Left lung (tissue), 14 donors: ENCODE measurements at places on chromosomes 1 and 21. TPM values are rescaled to one million over a fixed set of nuclear protein-coding genes. Genes with fewer than 3 reads are reported as not detected.

Gene ESRRG
- 0.63 TPM for total RNA-seq

Gene C1orf87
- 2.5 TPM for total RNA-seq

Gene BLACAT1
- 2.7 TPM for total RNA-seq

Gene CD48
- total RNA-seq: 35.5 TPM

Gene CELA2A
- not detected for total RNA-seq

Gene LIX1L
- 28.9 TPM for total RNA-seq

Gene KRTAP22-1
- total RNA-seq: not detected

Gene IGSF8
- 38.3 TPM for total RNA-seq

GRCh38 chr1:183093786-183094298 is 70.6 kb downstream of the LAMC1 start:
- DNase-seq: no peak

GRCh38 chr1:93728480-93729131 is 47.0 kb upstream of the BCAR3 start:
- no peak for DNase-seq

DNA sequence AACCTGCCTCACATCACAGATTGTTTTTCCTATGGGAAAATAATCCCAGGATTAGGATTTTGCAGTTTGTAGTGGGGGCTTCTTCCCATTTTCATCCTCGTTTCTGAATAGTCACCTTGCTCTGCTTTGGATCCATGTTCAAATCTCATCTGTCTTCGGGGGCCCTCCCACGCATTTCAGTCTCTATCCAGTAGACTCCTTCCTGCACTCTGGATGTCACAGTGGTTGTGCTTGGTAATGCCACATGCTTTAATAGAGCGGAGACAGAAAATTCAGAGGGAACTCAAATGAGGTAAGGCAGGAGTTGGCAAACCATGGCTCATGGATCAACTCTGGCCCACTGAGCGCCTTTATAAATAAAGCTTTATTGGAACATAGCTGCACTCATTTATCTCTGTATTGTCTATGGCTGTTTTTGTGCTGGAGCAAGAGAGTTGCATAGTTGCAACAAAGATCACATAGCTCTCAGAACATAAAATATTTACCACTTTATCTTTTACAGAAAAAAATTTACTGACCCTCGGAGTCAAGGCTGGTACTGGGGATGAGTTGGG is 101.0 kb downstream of the SPATA46 start:
- DNase-seq: no peak

- DNase-seq: no peak
Observed at GRCh38 chr1:95257758-95258157, 23.7 kb downstream of the RWDD3 start.

- no peak for DNase-seq
Observed at GRCh38 chr1:179589509-179589908, 2.1 kb upstream of the TDRD5 start.

- no peak for DNase-seq
Observed at GRCh38 chr21:41222247-41223068, 54.5 kb downstream of the BACE2 start.

- DNase-seq: no peak
Observed at GRCh38 chr1:116302281-116302680, 70.8 kb upstream of the ATP1A1 start.

GRCh38 chr1:204491655-204492054 is 3.0 kb downstream of the PIK3C2B start:
- DNase-seq: no peak

GRCh38 chr1:170296642-170297041 is 150.9 kb downstream of the NTMT2 start:
- no peak for DNase-seq

DNA sequence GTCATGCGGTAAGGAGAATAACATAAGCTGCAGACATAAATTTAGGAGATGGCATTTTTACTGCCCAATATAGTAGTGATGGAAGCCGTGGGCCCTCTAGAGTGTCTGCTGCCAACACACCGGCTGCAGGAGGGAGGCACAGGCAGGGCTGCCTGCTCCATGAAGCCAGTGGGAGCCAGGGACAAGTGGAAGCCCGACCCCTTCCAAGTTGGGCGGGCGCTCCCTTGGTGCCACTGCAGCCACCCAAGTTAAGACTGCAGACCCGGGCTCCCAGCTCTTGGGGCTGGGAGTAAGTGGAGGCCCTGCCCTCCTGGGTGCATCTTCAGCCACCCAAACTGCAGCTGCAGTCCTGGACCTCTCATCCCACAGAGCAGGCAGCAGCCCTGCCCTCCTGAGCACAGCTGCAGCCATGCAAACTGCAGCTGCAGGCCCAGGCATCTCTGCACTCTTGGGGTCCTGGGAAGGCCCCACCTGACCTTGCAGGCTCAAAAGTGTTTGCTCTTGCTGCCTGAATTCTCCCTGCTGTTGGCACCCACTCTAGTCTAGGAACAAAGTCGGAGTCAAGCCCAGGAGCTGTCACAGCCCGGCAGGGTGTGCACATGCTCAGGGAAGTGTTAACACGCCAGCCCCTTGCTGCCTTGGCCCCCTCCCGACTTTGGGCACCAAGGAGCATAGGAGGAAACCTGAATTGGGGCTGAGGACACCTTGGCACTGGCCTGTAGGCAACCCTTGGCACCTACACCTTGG is 437.2 kb upstream of the PRMT6 start:
- no peak for DNase-seq

DNA sequence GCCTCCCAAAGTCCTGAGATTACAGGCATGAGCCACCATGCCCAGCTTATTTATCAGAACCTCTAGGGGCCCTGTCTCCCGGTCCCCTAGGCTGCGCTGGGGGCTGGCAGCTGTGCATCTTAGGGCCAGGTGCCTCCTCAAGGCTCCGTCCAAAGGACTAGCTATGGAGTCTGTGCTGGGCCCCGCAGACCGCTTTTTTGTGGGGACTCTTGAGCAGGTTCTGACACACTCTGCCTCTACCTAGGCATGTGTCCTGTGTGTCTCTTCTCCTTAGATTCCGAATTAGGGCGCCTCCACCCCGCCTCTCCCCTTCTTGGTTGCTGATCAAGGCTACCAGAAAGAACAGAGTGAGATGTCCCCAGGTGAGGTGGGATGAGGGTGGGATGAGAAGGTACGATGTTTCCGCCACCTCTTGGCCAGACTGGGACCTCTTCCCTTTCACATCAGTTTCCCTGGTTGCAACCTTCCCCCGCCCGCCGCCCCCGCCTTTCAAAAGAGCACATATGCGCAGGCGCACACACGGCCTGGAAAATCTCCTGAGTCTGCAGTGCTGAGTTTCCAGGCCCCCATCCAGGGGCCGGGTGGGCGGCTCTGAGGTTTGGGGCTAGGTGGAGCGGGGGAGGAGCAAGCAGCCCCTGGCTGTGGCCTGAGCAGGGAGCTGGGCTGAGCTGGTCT is 5.0 kb upstream of the PTPN7 start:
- DNase-seq: peak; percentile 58

DNA sequence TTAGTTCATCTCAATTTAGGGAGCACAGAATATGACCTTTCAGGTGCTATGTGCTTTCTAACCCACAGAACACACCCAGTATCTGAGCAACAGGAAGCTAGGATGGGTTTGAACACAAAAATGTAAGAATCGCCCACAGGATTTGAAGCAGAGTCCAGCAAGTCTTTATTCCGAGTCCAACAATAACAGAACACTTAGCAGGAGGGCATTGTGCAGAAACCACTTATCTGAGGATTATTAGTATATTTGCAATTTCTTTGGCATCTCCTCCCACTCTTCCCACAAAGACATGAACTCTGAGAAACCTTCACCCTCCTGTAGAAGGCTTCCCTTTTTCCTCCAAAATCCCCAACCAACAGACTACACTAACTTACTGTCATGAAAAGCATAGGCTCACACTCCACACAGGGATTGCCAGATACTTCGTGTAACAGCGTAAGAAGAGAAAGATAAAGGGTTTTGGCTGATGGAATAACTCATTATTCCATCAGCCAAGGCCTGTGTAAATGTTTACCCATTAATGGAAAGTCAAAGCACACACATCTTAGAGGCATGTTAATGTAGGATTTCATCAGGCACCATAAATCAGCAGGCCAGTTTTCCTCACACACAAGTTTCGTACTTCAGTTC is 16.1 kb downstream of the SIPA1L2 start:
- peak; percentile 85 for DNase-seq

DNA sequence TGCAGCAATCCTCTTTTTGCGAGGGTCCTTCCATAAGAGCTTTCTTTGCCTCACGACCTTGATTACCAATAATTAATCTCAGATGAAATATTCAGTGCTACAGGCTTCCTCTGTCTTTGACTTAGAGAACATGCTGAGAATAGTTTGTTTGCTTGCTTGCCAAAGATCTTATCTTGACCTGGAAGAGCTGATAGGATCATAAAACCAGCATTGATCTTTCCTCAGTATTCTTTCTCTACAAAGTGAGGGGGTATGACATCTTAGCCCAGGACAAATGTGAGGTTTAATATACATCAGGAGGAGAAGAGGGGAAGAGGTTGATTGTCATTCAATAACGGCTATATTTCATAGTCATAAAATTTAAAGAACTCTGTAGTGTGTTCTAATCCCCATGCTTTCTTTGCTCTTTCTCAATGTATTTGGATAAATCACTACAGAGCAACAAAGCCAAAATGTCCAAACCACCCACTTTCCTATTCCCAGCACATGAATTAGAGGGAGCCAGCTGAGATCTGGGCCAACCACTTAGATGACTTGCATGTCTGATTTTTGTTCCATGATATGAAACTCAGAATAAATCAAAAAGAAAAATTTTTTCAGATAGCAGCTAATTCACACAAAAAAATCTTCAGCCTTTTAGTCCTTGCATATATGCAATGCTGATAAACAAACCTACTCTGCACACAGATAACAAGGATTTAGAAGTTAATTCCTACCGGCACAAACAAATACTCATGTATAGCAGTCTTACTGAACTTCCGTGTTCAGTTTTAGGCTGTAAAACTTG is 50.5 kb upstream of the IPO9 start:
- no peak for DNase-seq

GRCh38 chr1:221712198-221712684 is 29.6 kb downstream of the DUSP10 start:
- DNase-seq: no peak

DNA sequence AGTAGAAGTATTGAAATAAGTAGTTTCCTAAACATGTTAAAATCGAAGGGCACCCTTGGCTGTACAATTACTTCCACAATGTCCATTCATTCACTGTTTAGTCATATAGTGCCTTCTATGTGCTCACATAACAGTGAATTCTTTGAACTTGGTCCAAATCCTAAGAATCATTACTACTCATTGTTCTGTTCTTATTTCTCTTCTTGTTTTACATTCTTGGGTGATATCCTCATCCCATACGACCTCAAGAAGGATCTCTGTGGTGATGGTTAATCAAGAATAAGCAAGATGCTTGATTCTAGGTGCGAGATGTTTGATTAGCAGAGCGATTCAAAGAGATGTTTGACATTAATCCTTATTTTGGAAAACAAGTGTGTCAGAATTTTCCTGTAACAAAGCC is 667.4 kb upstream of the ZP4 start:
- no peak for DNase-seq

- DNase-seq: no peak
Observed at GRCh38 chr21:9767592-9768375, 753.6 kb upstream of the TPTE start.

- DNase-seq: peak; percentile 42
Observed at GRCh38 chr1:15523104-15524020, 653 bp downstream of the CASP9 start.

- DNase-seq: no peak
Observed at GRCh38 chr1:192903142-192903541, 94.3 kb downstream of the RGS2 start.

GRCh38 chr1:42480921-42481320 is 17.8 kb downstream of the CCDC30 start:
- DNase-seq: no peak

- peak; percentile 49 for DNase-seq
Observed at GRCh38 chr1:213244664-213245091, 193.6 kb downstream of the RPS6KC1 start.
